T-helper 22 cell (primary cell): ENCODE measurements at places on chromosomes 2 and 18.

DNA sequence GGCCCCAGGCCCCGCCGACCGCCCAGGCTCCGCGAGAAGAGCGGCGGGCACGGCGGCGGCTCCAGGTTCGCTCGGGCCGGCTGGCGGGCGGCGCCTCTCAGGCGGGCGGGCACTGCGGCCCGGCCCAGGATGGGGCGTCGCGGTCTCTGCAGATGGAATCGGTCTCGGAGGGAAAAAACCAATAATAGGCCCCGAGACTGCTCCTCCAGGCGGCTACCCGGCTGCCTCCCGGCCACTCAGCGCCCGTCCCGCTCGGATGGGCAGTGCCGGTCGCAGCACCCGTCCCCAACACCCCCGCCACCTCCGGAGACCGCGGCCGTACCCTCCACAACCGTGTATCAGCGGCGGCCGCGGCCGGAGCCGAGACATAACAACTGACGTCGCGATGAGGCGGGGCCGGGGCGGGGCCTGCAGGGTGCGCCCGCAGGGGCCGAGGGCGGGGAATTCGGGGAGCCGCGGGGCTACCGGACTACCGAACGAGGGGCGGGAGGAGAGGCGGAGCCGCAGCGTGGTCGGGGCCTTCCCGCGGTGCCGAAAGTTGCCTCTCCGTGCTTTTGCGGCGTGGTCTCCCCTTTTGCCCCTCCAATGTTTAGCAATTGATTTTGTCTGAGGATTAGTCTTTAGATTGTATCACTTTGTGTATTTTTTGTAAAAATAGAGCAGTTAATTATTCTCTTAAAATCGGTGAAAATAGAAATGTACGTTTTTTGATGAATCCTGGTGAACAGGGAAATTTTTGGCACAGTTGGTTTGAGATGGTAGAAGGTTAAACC is at the start of gene RNF103:
RNF103 (minus strand) TSS at position 372 of the 773 bp plus-strand sequence. CDS start 979 bp downstream, outside the sequence.
- DNase-seq: peak; percentile 88

GRCh38 chr2:191566344-191566743 is 111.6 kb upstream of the NABP1 start:
- peak; percentile 22 for DNase-seq

DNA sequence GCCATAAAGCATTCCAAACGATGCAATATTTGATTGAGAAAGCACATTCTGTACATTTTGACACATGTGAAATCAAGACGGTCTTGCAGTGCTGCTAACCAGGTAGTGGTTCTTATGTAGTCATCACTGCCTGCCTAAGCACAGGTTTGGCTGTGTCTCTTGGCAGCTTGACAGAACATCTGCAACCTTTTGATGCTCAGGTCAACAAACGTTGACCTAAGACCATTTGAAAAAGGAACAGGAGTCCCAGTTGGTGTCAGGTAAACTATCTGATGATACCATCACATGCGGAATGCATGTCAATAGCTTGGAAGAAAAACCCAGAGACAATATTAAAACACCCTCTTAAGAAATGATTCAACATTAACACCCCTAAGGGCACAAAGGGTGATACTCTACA is 80.7 kb downstream of the L3MBTL4 start:
- no peak for DNase-seq

DNA sequence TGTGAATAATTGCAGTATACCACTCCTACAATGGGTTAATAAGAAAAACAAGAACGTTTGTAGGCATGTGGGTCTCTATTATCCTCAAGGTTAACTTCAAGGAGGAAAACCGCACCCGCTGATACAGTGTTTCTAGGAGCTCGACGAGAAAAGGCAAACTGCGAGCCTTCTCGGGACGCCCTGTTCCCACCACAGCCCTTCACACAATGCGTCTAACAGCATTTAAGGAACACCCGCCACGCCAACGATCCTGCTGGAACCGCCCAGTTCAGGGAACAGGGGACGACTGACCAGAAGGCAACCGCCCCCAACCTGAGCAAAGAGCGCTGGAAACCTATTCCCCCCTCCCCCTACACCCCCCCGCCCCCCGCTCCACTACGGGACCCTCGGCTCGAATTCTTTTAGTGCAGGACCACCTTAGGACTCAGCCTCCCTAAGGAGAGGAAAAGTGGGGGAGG is 710 bp upstream of the TMSB10 start:
- DNase-seq: peak; percentile 18
